Hematopoietic multipotent progenitor cell treated with erythropoietin and hydrocortisone succinate and interleukin-3 and kit ligand, for 8 days (in vitro differentiated cells): ENCODE measurements at places on chromosomes 3 and 15.

DNA sequence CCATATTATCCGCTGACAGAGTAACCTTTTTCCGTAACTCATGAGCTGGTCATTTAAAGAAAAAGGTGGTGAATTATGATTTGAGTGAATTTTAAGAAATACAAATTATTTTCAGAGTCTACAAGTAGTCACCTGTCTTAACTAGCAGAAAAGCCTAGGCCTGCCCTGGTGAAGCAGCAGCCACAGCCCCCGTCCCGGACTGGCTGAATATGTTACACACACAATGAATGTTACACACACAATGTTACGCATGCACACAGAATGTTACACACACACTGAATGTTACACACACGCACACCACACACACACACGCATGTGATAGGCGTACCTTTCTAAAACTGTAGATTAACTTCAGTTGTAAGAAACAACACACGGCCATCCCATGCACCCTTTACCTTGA is 77.8 kb downstream of the VGLL4 start:
- no peak for DNase-seq

- DNase-seq, result no peak
Measured at GRCh38 chr3:134971306-134971705, 176.2 kb downstream of the EPHB1 start.

DNA sequence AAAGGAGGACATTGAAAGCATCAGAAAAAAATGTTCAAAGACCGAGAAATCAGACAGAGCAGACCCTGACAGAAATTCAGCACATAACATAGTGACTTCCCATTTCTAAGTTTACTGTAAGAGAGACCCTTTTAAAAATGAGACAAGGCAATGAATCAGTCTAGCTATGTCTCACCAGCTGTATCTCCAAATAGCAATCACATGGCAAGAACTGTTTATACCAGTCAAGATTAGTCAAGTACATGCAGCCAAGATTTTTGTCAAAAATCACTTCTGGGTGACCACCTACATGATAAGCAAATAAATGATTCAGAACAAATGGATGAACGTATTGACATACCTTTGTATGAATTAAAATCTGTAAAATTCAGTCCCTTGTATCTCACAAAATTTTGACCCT is 138.0 kb downstream of the DTWD1 start:
- DNase-seq, result no peak

DNA sequence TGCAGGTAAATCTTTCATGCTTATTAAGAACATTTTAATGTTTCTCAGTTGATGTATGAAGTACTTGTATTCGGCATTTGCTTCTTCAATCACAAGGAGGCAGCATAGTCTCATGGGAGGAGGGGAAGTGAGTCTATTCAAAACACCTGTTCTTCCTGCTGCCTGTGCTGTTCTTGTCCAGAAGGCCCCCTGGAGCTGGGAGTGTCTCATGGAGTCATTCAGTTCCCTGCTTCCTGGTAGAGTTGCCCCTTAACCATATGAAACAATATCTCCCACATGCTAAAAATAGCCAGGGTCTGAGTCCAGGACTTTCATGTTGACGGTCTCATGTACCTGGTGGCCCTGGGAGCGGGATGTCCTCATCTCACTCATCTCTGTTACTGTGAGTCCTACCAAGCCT is 15.5 kb upstream of the PPP1R2 start:
- peak; percentile 27 for DNase-seq

GRCh38 chr15:31486906-31487695 is 160.5 kb downstream of the KLF13 start:
- DNase-seq, result no peak

GRCh38 chr3:65548848-65549625 is 489.7 kb downstream of the MAGI1 start:
- no peak for DNase-seq

DNA sequence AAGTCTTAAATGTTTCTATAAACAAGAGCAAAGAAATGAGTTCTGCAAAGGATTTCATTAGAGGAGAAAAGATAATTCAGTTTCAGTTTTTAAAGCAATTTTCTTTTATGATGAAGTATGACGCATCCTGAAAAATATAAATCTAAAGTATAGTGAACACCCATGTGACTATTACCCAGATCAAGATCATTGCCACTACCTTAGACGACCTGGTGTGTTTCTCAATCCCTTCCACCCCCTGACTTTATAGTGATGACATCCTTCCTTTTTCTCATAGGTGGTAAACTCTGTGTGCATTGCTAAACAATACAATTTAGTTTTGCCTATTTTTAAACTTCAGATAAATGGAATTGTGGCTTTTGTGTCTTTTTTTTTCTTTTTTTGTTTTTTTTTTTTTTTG is 8.4 kb downstream of the STT3B start:
- DNase-seq, result no peak

DNA sequence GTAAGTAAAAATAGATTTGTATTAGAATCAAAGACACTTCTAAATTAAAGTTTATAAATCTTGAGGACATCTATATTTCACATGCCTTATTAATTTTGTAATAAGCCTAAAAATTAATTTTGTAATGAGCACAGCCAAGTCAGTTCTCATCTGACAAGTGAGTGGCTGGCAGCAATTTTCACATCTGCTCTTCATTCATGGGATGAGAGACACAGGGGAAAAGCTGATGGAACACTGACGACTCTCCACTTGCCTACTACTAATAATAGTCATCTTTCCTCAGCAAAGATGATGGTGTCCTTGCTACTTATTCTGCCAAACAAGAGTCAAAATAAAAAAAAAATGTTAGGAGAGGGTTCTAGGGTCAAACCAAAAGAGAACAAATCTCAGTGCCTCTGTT is 14.4 kb upstream of the CMSS1 start:
- no peak for DNase-seq

GRCh38 chr15:52180196-52180835 is 10.9 kb downstream of the GNB5 start:
- no peak for DNase-seq

DNA sequence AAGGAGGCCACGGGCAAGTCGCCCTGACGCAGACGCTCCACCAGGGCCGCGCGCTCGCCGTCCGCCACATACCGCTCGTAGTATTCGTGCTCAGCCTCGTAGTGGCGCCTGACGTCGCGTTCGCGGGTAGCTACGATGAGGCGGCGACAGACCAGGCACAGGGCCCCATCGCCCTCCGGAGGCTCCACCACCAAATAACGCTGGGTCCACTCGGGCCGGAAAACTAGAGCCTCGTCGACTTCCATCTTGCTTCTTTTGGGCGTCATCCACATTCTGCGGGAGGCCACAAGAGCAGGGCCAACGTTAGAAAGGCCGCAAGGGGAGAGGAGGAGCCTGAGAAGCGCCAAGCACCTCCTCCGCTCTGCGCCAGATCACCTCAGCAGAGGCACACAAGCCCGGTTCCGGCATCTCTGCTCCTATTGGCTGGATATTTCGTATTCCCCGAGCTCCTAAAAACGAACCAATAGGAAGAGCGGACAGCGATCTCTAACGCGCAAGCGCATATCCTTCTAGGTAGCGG is at the start of gene EPM2AIP1:
EPM2AIP1 (minus strand) TSS at position 326 of the 520 bp plus-strand sequence; CDS start at position 272, 54 bp downstream.
- no peak for DNase-seq

GRCh38 chr15:94097552-94097951 is 133.8 kb upstream of the MCTP2 start:
- DNase-seq, result no peak

- no peak for DNase-seq
Measured at GRCh38 chr15:92187975-92188374, 205.7 kb upstream of the ST8SIA2 start.

GRCh38 chr15:40828447-40829036 is at the start of gene PPP1R14D:
PPP1R14D (minus strand) TSS chr15:40828708; CDS start chr15:40828641, 67 bp downstream.
- no peak for DNase-seq

DNA sequence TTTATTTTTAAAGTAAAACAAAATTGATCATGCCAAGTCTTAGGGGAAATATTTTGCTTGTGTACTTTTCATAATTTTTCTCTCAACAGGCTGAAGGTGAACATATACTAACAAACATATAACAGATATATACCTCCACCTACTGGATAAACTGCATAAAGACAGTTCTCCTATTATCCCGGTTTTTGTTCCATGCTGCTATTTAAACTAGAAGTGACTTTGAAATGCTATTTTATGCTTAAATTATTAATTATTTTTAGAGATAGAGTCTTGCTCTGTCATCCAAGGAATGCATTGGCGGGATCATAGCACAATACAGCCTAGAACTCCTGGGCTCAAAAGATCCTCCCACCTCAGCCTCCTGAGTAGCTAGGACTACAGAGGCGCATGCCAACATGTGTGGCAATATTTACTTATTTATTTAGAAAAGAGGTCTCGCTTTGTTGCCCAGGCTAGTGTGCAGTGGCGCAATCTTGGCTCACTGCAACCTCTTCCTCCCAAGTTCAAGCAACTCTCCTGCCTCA is 49.8 kb downstream of the ST3GAL6 start:
- DNase-seq, result peak; percentile 62

- DNase-seq, result no peak
Measured at GRCh38 chr3:127206154-127206553, 13.2 kb downstream of the PRR23E start.

- DNase-seq, result no peak
Measured at GRCh38 chr3:52880474-52880873, 16.9 kb downstream of the STIMATE start.

DNA sequence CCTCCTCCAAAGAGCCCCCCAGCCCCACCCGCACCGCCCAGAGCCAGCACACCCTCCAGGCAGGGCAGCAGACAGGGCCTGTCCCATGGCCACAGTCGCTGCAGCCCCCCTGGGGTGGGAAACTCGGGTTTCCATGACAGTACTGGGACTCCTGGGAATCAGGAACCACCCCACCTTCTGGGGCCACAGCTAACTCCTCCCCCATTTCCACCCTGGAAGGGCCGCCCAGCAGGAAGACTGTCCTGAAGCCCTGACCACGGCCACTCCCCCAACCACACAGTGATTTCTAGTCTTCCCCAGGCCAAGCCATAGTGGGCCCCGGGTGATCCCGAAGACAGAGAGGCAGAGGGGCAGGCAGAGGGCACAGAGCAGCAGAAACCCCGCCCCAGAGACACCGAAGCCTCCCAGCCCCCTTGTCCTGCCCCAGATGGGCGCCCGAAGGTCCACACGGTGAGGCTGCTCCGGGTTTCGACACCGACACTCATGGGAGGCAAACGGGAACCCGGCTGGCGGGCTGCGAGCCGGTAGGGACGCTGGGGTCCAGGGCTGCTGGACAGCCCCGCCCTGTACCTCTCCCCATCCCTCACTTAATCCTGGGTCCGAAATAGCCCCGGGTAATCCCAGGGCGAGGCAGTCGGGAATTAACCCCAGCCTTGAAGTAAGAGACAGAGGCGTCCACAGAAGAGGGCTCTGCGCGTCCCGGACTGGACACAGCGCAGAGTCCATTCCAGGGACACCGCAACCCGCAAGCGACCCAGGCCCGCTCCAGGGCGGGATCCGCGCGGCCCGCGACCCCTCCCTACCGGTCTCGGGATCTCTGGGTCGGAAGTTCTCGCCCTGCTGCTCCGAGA is 138.4 kb downstream of the NUP210 start:
- no peak for DNase-seq

- no peak for DNase-seq
Measured at GRCh38 chr15:59819092-59819491, 130.0 kb upstream of the BNIP2 start.

GRCh38 chr3:114606336-114606735 is 312.5 kb downstream of the TIGIT start:
- DNase-seq, result no peak
